ENCODE measurements at places on chromosomes 16 and 17.
A peak's percentile ranks its signal among the peaks of the same experiment; 100 is the strongest.

DNA sequence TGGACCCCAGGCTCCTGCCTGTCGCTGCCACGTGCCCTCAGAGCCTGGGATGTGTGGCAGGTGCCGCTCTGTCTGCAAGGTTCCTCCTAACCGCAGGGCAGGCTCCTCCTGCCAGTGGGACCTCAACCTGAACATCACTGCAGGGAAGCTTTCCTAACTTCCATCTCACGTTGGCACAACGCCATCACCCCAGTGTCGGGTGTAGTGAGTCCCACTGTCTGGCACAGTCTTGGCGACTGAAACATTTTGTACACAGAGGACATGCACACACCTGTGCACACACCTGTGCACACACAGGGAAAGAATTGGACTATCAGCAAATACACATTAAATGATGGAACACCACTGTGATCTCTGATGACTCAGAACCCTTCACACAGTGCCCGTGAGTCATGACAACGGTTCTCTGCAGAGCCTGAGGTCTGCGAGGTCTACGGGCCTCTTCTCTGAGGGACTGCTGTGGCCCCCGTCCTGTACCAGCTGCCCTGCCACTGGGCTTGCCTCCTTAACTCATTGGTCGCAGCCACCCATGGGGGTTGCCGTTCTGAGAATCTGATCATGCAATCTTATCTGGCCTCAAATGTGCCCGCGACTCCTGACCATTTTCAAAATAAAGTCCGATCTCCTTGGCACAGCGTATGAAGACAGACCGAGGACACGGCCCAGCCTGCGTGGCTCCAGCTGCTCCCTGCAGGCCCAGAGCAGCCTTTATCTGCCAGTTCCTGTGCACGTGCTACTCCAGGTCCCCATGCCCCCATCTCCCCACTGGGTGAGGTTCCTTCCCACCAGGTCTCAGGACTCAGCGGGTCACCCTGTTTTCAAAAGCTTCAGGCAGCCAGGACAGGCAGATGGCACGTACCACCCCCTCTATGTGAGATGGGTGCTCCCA, 7.6 kb downstream of the CCDC57 start:
- DNase-seq = peak; percentile 38

DNA sequence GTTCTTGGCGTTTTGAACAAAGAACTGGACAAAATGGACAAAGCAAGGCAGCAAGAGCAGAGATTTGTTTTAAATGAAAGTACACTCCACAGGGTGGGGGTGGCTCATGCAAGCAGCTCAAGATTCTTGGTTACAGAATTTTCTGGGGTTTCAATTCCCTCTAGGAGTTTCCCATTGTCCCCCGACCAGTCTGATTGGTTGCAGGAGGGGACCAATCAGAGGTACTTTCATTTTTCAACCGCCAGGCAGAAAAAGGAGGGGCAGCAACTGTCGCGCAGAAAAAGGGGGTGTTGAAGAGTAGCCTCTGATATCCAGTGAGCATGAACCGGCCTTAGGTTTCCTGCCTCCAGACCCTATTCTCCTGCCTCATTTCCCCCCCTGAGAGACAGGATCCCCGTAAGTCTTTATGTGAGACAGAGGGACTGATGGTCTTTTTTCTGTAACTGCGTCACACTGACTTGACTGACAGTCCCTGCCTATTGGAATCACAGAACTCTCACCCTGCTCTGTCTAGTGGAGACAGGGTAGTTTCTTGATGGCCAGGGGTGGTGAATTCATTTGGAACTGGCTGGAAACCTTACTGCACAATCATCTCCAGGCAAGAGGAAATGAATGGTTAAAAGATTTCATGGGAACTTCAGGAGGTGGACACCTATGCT, 59.4 kb upstream of the ALOX12 start:
- DNase-seq = no peak

GRCh38 chr16:22123146-22123545, 30.8 kb downstream of the VWA3A start:
- DNase-seq = no peak

DNA sequence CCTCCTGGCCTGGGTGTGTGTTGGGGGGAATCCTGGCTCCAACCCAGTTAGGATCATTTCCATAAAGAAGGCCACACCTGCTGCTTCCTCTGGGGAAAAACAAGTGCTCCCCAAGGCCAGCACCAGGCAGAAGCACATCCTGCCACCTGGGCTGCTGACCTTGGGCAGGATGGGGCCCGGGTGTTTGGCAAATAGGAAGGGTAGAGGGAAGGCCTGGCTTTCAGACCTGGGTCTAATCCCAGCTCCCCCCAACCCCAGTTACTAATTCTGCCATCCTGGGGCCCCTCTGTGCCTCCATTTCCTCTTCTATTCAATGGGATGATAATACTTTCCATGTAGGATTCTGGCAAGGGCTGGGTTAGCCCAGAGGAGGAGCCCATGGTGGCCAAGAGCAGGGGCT, 3.0 kb upstream of the NLRC5 start:
- DNase-seq = no peak

GRCh38 chr17:46940692-46941404, 17.9 kb downstream of the GOSR2 start:
- peak; percentile 66 for DNase-seq

GRCh38 chr16:82146556-82146955, 23.5 kb downstream of the MPHOSPH6 start:
- no peak for DNase-seq
